Stimulated activated CD8-positive, alpha-beta memory T cell treated with anti-CD3 and anti-CD28 coated beads, Interleukin-4, amount 100 ng/mL, for 1 hour (primary cell): ENCODE measurements at places on chromosomes 4 and X.

DNA sequence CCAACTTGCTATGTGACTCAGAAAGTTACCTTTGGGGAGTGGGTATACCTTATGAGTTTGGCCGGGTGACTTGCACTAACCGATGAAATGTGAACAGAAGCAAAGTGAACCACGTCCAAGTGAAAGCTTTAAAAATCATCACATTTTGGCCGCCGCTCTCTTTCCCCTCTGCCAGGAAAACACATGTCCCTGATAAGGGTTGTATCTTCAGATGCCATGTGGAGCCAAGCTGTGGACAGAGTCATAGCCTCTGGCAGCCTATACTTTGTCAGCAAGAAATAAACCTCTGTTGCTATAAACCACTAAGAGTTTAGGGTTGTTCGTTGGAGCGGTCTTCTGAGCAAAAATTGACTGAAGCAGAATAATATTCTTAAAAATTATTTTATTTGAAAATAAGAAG is 92.3 kb downstream of the PRDM5 start:
- no peak for DNase-seq

DNA sequence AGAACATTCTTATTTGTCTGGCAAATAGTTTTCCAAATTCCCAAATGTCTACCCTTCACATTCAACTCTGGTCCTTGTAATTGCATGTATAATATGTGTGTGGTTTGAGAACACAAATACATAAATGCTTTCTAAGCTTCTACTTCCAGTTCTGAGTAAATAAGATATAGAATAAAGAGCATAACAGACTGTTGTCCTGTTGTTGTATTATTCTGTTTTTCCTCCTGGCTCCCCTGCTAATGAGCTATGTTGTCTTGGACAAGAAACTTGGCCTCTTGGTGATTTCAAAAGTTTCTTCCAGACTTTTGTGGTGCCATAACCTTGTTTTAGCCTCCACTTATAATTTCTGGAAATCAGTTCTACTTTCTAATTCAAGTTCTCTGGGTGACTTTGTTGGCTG is 75.3 kb upstream of the USP38 start:
- DNase-seq = no peak

- no peak for DNase-seq
These were observed 731.4 kb downstream of the FAT4 start for GRCh38 chr4:126046081-126046614.

- no peak for DNase-seq
These were observed 26.8 kb upstream of the CLDN24 start for GRCh38 chr4:183348706-183349659.

DNA sequence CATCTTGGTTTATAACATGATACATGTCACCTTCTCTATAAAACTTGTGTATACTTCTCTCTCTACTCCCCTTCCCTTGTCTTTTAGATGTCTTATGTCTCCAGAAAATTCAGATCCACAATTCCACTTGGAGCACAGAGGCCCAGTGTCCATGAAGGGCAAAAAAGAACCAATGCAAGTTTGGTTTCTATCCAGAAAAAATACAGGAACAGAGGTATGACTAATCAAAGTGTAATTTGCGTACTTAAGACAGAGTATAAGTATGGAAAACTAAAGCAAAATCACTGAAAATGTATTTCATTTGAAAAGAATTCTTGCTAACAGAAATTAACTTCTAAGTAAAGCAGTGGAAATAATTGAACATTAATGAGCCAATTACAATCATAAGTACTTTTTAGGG is 46.2 kb downstream of the GUCY1B1 start:
- DNase-seq = no peak

DNA sequence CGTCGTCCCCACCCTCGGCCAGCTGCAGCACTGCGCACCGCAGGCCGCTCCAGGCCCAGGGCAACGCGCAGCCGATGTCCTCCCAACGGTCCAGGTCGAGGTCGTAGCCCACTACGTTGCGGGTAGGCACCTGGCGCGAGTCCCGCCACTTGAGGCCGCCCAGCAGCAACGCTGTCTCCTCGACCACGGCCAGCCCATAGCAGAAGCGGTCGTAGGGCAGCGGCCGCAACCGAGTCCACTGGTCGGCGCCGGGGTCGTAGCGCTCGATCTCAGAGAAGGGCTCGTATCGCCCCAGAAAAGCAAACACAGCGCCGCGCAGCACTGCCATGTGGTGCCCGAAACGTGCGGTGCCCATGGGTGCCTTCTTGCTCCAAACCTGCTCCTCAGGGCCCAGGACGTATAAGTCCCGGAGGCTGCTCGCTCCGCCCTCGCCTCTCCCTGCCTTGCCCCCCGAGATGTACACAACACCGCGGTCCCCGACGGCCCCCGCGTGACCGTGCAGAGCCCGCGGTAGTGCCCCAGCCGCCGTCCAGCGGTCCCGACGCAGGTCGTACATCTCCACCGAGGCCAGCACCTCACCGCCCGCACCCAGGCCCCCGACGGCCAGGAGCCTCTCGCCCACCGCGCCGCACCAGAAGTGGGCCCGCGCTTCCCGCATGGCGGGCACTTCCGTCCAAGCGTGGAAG is 2.1 kb downstream of the KLHL34 start:
- no peak for DNase-seq

DNA sequence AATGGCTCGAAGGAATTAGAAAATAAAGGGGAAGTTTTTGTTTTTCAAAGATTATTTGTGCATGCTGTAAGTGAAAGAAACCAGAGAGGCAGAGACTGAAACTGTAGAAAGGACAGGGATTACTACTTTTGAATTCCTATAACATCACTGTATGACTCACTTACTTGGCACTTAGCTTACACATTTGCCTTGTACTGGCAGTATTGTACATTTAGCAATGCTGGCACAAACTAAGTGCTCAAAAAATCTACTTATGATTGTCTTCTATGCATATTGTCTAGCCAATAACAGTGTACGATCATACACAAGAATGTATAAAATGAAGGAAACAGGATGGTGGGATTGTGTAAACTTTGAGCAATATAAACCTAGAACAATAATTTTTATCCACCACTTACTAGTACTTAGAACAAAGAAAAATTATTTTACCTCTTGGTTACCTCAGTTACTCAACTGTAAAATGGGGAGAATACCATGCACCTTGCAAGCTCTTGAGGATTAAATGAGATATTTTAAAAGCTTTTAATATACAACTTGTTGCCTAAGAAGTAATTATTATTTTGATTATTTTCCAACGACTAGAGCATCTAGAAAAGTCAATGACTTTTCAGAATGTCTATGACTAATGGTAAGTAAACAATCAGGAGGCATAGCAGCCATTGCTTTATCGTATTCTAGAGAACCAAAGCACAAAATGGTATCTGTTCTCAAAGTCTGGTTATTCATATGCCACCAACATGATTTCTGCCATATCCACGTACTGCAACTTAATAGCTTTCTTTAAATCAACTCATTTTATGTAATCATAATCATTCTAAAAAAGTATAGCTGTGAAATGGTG is 4.7 kb downstream of the FAM120C start:
- DNase-seq = no peak

DNA sequence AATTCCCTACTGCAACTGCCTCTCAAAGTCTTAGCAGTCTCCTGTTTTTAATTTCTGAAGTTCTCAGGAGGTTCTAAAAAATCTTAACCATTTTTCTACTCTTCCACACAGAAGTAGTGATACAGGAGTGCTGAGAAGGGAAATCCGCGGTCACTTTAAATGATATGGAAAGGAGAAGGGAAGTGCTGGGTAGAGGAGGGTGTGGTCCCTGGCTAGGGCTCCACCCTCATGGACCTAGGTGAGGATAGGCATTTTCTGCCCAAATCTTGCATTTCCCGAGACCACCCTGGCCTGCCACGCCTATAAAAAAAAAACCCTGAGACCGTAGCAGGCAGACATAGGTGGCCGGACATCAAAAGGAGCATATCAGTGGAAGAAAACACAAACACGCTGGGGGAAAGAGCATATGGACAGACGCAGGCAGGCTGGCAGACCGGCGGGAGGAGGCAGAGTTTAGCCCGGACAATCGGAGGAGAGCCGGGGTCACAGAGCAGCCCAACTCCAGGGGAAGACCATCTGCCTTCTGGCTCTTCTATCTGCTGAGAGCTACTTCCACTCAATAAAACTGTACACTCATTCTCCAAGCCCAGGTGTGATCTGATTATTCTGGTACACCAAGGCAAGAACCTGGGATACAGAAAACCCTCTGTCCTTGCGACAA is 85.7 kb downstream of the POU3F4 start:
- DNase-seq = no peak

GRCh38 chr4:113221990-113222389 is 172.5 kb downstream of the ANK2 start:
- no peak for DNase-seq

DNA sequence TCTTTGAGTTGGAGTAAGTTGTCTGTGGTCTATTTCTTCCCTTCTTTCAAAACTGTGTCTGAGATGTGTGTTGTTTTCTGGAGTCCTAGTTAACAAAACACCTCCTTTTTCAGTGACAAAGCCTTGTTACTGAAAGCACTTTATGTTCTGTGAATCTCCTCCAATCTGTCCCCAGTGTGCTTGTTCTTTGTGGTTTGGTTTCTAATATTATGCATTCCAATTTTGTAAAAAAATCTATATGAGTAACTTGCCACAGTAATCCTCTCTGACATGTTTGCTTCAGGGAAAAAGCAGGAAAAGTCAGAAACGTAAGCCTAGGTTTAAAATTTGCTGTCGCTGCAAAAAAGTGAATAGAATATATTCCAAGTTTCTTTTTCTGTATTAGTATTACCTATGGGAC is 12.4 kb downstream of the PRRG1 start:
- DNase-seq = no peak
